ENCODE measurements at places on chromosomes 1 and 21.
A peak's percentile ranks its signal among the peaks of the same experiment; 100 is the strongest.

DNA sequence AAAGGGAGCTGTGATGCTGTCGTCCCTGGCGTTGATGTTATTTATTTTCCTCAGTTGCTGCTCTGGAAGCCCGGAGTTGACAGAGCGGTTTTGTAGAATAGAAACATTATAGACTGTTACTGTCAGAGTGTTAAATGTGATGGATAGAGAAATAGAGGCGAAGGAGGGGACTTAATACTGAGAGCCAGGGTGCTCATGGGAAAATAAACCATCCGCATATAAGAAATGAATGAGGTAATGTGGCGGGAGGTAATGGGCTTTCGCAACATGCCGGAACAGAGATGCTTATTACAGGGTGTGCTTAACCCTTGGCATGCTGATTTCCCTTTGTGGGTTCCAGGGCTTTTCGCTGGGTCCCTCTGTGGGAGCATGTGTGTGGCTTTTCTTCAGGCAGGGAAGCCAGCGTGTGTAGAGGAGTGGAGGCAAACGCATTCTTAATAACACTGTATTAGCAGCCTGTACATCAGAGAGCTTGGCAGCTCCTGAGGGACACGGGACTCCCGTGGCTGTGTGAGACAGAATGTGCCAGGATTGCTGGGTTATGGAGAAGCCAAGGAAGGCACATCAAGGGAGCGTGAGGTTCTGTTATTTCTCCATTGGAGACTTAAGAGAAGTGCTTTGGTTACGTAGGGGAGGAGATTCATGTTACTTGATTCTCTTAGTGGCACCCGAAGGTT lies 141.0 kb downstream of the PBX1 start:
- no peak for DNase-seq

- peak; percentile 56 for DNase-seq
Measured at GRCh38 chr1:3135073-3135702, 66.2 kb downstream of the PRDM16 start.

- no peak for DNase-seq
Measured at GRCh38 chr1:248818505-248819374, 7.0 kb downstream of the SH3BP5L start.

DNA sequence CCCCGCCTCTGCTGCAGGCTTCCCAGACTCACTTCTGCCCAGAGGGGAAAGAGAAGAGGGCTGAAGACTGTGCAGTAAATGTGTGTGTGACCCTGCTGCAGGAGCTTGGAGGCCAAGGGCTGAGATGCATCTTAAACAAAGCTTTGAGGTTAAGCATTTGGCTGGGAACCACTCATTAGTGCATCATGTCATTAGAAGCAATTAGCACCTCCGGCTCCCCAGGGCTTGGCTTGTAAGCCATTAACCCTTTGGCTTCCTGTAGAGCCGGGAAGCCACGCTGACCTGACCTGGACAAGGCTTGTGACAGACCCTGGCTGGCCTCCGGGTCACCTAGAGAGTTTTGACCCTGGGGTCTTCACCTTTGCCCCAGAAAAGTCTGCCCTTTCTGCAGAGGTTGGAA lies 77.0 kb downstream of the CSMD2 start:
- no peak for DNase-seq

GRCh38 chr1:33180911-33181890 lies 642 bp downstream of the TRIM62 start:
- DNase-seq: peak; percentile 72

DNA sequence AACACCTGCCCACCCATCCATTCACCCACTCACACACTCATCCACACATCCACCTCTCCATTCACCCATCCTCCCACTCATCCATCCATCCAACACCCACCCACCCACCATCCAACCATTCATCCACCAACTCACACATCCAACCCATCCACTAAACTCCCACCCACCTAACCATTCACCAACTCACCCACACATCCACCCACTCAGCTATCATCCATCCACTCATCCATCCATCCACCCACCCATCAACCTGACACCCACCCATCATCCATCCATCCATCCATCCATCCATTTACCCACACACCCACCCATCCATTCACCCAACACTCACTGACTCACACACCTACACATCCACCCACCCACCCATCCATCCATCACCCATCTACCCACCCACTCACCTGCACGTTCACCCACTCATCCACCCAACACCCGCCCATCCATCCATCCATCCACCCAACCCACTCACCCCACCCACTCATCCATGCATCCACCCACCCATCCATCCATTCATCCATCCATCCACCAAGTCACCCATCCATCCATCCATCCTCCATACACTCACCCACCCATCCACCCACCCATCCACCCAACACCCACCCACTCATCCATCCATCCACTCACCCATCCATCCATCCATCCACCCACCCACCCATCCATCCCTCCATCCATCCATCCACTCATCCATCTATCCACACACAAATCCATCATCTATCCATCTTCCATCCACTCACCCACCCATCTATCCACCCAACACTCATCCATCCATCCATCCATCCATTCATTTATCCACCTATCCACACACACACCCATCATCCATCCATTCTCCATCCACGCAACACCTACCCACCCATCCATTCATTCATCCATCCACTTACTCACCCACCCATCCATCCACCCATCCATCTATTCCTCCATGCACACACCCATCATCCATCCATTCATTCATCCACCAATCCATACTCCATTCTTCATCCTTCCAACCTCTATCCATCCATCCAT lies 17.4 kb upstream of the PRDM16 start:
- no peak for DNase-seq

DNA sequence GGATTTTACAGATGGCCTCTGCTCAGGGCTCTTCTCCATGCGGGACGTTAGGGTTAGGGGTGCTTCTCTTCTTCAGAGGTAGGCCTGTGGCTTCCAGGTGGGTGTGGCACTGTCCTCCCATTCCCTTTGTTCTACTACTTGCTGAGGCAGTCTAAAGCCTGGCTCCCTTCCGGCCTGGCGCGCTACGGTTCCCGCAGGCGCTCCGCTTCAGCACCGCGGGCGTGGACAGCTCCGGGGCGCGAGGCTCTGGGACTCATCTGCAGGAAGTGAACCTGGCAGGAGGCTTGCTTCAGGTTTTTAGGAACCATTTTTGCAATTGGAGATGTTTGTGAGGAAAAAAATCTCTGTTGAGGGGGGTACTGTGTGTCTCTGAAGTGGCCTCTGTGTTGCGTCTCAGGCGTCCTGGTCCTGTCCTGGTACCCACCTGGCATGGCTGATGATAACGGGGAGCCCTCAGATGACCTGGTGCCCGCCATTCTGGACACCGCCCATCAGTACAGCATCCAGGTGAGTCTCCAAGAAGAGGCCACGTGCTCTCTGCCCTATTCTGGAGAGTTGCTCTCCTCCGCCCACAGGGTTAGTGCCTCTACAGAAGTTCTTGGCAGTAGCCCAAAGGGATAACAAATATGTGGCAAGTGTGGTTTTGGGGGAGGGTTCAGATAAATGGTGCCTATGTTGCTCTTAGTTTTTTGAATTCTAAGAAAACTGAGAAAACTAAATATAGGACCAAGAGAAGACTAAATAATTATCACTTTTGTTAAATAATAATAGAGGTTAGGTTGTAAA lies 1.9 kb downstream of the MANEAL start:
- peak; percentile 80 for DNase-seq

- DNase-seq: no peak
Measured at GRCh38 chr1:106908689-106909088, 147.8 kb upstream of the PRMT6 start.

DNA sequence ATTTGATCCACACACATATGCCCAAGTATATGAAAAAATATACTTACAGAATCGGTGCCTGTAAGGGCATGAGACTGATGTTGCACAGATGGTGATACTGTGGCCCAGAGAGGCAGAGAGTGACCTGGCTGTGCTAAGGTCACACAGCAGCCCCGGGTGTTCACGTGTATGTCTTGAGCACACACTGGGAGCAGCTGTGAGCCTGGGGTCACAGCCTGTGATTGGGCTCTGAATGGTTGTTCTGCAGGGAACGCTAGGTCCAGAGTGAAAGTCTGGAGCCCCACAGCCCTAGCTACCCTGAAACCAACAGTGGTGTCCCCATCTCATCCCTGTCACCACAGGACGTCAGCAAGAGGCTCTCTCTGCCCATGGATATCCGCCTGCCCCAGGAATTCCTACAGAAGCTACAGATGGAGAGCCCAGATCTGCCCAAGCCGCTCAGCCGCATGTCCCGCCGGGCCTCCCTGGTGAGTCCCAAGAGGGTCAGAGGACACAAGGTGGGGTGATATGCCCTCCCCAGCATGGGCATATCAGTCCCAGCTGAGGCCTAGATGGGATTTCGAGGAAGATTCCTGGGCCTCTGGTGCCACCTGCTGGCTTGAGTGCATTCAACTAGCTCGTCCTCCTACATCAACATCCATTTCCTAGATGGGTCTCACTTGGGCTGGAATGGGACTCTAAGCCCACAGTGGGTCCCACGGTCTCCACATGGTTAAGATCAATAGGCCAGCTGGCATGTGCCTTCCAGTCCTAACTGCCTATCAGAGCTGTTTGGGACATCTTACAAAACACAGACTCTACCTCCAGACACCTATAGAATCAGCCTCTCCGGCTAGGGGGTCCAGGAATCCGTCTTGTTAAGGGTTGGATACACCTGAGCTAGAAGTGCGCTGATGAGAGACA lies 19.7 kb downstream of the CDK18 start:
- DNase-seq: peak; percentile 85

- peak; percentile 69 for DNase-seq
Measured at GRCh38 chr1:243731301-243731891, 118.6 kb downstream of the AKT3 start.

- no peak for DNase-seq
Measured at GRCh38 chr1:224675590-224675989, 59.5 kb downstream of the CNIH3 start.

DNA sequence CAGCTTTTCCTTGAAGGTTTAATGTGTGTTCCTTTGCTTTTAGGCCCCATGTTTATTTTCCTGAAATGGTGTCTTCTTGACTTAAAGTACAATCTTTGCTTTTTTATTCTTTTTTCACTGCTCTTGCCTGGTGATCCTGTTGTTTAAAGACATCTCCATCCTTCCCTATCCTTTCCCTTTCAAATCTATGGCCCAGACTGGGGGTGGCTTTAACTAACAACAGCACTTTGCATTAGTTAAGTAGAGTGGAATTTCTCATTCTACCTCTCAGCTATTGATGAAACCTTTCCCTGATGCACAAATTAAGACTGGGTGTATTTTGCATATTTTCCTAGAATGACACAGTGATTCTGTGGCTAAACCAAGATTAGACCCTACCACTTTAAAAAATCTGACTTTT lies 84.3 kb downstream of the ROR1 start:
- no peak for DNase-seq

GRCh38 chr1:48673332-48674105 lies 103.2 kb downstream of the BEND5 start:
- no peak for DNase-seq

GRCh38 chr1:216914974-216915373 lies 191.7 kb upstream of the ESRRG start:
- DNase-seq: no peak

DNA sequence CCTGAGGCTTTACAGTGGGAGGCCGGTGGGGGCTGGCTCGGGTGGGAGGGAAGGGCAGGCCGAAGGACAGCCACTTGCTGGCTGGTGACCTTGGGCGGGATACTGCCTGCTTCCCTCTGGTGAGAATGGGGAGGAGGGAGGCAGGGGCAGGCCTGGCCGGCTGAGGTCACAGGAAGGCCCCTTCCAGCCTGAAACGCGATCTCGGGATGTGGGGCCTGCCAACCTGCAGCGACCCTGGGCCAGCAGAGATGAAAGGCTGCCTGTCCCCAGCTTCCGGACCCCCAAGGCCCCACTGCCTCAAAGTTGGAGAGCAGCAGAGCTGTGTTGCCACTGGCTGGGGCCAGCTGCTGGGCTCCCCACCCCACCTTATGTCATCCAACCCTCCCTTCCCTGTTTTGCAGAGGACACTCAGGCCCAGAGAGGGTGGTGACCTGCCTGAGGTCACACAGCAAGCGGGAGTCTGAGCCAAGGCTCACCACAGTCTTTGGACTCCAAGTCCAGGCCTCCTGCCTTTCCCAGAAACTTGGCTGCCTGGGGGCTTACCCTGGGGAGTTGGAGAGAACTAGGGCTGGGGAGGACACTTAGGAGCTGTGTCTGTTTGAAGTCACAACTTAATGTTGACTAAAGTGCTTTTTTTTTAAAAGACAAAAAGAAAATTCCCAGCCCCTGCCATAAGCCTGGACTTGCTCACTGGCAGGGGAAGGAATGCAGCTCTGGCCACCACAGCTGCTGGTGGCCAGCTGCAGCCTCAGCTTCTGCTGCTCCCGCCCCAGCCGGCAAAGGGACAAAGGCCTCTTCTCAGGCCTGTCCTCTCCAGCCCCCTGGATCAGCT lies 14.8 kb upstream of the WASF2 start:
- peak; percentile 75 for DNase-seq

DNA sequence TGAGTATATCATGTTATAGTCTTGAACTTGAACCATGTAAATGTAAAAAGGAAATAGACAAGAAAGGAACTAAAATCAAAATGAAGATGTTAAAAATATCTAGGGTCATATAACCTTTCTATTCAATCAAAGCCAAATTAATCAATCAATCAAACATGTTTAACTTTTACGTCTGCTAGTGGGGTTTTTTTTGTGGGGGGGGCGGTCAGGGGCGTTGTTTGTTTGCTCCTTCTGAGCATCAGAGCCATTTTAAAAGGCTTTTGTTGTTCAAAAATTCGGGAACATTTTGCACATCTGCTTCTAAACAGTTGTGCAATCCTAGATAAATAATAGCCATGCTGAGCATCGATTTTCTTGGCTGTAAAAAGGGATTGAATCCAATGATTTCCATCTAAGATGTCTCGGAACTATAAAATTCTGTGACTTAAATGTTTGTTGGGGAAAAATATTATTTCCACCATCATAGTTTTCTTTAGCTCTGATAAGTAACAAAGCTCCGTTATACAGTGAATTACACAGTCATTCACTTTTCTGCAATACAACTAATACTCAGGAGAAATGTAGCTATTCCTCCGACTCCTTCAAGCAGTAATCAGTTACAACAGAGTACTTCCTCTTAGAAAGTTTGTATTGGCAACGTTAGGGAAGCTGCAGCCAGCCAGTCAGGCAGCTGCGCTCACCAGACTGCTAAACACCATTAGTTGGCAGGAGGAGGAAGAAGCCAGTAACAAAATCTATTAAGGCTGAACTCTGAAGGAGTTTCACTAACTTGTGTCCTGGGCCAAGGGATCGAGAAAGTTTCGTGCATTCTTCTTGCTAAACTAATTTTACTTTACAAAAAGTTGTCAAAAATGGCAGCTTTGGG lies 2.2 kb downstream of the SPATA6 start:
- DNase-seq: peak; percentile 77

DNA sequence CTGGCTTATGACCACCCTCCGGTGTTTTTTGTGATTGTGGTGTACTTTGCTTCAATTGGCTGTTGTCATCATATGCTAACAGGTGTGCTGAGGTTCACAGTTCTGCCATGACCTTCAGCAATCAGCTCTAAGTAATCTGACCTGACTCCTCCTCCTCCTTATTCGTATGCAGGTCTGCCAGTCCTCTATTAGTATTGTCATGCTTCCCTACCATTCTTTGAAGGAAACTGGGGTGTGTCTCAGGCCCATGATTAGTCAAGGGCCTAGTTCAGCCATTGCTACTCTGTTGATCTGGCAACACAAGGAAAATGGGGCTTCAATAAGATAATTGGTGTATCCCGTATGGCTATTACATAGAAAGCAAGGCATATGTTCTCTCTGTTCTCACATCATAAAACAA lies 332.3 kb upstream of the DPYD start:
- DNase-seq: no peak

GRCh38 chr21:14711287-14711686 lies 165.2 kb upstream of the SAMSN1 start:
- DNase-seq: no peak

GRCh38 chr1:21651214-21652042 lies 17.7 kb downstream of the RAP1GAP start:
- peak; percentile 53 for DNase-seq

GRCh38 chr1:10671090-10671489 lies 125.4 kb downstream of the CASZ1 start:
- DNase-seq: no peak
